ENCODE measurements at places on chromosomes 4 and X.

GRCh38 chr4:138892483-138893407, 122.8 kb upstream of the NOCT start:
- DNase-seq: no peak

DNA sequence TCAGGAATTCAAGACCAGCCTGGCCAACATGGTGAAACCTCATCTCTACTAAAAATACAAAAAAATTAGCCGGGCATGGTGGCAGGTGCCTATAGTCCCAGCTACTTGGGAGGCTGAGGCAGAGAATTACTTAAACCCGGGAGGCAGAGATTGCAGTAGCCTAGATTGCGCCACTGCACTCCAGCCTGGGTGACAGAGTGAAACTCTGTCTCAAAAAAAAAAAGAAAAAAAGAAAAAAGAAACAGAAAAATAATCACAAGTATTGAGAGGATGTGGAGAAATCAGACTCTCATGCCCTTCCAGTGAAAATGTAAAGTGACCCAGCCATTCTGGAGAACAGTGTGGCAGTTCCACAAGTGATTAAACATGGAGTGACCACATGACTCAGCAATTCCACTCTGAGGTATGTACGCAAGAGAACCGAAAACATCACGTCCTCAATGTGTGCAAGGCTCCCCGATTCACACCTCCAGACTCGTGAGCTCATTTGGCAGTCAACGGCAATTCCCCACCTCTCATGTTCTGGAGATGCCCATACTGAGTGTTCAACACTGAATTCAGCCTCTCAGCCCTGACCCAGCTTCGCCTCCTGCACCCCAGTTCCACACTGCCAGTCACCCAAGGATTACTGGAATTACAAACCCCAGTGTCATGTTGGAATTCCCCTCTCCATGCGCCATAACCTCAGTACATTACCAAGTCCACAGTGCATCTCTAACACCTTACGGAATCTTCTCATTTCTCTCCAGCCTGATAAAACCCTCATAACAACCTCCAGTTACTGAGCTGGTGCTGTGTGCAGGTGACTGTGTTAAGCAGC, 21.1 kb downstream of the ACOX3 start:
- DNase-seq: no peak

DNA sequence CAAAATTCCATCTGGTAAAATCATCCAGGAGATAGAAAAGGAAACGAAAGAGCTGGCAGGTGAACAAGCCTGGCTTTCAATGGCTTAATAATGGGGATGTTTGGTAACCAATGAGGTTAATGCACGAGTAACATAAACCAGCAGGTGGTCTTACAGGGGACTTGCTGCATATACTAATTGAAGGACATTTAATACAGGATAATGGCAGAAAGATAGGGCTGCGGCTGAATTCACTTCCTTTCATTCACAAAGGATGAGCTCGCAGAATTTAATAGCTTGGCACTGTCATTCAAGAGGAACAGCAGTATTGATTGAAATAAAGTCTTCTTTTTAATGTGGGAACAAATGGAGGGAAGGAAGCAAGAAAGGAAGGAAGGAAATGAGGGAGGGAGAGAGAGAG, 156.3 kb upstream of the RAI2 start:
- DNase-seq: no peak

DNA sequence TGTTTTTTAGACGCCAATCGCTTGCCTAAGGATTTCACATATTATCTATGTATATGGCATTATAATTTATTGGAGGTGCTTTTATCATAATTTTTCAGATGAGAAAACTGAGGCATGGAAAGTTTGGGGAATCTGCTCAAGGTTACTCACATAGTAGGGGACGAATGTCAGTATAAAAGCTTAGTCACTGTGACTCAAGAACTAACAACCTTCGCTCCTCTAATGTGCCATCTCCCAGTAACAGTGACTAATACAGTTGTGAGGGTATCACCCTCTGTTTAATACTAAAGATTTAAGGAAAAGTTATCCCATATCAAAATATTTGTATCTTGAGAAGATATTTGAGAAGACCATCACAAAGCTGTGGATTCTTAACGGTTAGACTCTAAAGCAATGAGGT, 353.1 kb upstream of the SPOCK3 start:
- DNase-seq: no peak

DNA sequence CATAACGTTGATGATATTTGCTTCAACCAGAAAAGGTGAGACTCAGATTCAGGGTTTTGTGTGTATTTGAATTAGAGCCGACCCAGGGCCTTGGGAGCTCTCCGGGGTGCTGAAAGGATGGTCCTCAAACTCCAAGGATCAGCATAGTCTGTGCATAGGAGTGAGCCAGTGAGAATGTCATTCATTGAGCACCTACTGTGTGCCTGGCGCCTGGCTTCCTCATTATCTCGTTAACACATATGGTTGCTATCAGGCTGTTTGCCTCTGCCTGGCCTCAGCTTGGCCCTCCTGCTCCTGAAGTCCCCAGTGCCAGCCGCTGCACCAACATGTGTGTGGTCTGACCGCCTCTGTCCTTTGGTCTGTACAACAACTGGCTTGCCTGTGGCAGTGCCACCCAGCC, 25.1 kb upstream of the JAKMIP1 start:
- no peak for DNase-seq

- DNase-seq: no peak
Observed at GRCh38 chr4:43276321-43276720, 383.8 kb downstream of the GRXCR1 start.

GRCh38 chr4:42523066-42523718, 125.9 kb downstream of the SHISA3 start:
- DNase-seq: no peak

GRCh38 chr4:34365946-34366345, 1878.4 kb downstream of the ARAP2 start:
- no peak for DNase-seq

GRCh38 chrX:154051201-154051810, 31.6 kb upstream of the IRAK1 start:
- peak; percentile 76 for DNase-seq

- DNase-seq: no peak
Observed at GRCh38 chr4:1684506-1685234, 557 bp upstream of the FAM53A start.

GRCh38 chr4:80931631-80932081, 98.9 kb upstream of the BMP3 start:
- DNase-seq: no peak

GRCh38 chrX:128754130-128754529, 701.9 kb upstream of the ACTRT1 start:
- DNase-seq: no peak

GRCh38 chr4:16767251-16767650, 131.2 kb downstream of the LDB2 start:
- DNase-seq: no peak

DNA sequence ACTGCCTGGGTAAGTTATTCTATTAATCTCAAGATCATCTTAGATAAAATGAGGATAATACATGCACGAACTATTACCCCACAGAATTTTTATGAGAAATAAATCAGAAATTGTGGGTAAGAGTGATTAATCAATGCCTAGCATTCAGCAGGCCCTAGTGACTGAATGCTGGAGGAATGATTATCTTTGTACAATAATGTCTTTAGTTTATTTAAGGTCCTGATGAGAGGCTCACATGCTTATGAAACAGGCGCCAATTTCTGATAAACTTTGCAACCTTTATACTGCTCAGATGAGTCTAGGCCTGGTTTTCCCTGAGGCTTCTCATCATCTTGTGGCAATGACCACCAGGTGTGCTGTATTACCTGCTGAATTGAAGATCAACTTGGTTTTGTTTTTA, 27.8 kb upstream of the BMP2K start:
- DNase-seq: no peak

DNA sequence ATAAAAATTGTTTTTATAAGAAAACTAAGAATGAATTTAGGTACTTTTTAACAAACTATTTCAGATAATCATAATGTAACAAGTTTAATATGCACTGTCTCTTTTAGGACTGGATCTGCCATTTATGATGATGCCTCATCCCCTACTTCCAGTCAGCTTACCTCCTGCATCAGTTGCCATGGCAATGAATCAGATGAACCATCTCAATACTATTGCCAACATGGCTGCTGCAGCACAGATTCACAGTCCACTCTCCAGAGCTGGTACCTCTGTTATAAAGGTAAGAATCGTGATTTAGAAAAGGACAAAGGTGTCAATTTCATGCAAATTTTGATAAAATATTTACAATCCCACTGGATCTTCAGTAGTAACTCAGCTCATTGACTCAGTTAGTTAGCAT, 566.2 kb downstream of the DACH2 start:
- DNase-seq: no peak

DNA sequence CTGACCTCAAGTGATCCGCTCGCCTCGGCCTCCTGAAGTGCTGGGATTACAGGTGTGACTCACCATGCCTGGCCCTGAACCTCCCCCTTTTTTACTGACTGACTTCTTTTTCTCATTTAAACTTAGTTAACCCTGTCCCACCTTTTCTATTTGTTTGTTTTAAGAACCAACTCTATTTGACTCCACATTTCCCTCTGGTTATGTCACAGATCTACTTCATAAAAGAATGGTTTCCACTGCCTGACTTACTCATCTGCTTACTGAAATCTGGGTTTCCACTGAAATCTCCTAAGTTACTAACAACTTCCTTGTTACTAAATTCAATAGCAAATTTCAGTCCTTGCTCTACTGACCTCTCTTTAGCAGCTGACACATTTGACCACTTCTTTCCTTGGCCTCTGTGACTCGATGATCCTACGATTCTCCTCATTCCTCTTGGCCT, 28.0 kb upstream of the NSUN7 start:
- DNase-seq: no peak

DNA sequence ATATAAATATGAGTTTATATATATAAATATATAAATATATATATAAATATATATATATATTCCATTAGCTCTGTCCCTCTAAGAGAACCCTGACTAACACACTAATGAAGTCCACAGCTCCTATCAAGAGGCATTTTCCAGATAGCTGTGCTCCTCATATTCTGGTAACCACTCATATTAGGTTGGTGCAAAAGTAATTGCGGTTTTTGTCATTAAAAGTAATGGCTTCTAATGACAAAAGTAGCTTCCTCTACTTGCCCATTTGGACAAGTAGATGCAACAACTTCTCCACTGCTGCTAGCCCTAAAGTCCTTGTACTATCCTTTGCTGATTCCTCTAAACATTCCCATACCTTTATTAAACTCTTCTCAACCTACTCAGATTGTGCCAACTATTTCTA, 182.0 kb downstream of the THOC2 start:
- no peak for DNase-seq

GRCh38 chr4:23455456-23456158, 434.2 kb downstream of the PPARGC1A start:
- no peak for DNase-seq

- no peak for DNase-seq
Observed at GRCh38 chr4:108930186-108930585, 167.3 kb upstream of the ETNPPL start.

GRCh38 chr4:23083391-23083790, 390.7 kb downstream of the GBA3 start:
- DNase-seq: no peak

DNA sequence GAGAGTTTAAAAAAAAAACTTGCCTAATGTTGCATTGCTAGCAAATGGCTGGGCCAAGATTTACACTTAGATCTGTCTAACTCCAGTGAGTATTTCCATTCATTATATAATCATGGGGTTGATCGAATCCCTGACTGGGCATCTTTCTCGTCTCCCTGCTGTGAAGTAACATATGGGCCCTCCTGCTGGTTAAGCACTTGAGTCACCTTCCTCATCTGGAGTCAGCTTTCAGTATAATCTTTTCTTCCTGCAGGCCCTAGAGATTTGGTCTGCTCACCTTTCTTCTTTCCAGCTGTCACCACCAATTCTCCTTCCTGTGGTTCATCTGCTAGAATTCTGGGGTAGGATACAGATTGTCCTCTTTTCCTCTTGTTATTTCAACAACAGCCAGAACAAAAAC, 41.6 kb downstream of the TIGD2 start:
- no peak for DNase-seq

- no peak for DNase-seq
Observed at GRCh38 chrX:106905064-106905708, 2.0 kb upstream of the RIPPLY1 start.

DNA sequence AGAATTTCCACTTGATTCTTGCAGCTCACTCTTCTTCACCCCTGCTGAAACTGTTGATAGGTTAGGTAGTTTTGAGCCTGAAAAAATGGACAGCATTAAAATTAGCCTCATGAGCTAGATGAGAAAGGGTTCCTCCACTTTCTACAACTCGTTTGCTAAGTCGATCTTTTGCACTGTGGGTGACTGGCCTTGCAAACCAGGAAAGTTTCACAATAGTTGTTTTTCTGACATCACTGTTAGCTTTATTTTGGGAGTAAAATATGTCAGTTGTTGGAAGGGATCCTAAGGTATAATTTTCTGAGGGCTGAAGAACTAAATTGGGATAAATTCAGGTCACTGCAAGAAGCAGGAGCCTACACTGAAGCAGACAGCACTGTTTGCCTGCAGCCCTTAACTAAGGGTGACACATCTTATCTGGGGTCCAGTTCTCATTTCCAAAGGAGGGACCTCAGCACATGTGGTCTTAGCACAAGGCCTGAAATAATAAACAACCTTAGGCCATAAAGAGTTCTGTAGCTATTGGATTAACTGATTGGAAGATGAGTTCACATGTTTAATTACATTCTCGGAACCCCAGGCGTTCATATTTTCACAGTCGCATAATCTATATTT, 29.1 kb downstream of the ANAPC4 start:
- DNase-seq: no peak

DNA sequence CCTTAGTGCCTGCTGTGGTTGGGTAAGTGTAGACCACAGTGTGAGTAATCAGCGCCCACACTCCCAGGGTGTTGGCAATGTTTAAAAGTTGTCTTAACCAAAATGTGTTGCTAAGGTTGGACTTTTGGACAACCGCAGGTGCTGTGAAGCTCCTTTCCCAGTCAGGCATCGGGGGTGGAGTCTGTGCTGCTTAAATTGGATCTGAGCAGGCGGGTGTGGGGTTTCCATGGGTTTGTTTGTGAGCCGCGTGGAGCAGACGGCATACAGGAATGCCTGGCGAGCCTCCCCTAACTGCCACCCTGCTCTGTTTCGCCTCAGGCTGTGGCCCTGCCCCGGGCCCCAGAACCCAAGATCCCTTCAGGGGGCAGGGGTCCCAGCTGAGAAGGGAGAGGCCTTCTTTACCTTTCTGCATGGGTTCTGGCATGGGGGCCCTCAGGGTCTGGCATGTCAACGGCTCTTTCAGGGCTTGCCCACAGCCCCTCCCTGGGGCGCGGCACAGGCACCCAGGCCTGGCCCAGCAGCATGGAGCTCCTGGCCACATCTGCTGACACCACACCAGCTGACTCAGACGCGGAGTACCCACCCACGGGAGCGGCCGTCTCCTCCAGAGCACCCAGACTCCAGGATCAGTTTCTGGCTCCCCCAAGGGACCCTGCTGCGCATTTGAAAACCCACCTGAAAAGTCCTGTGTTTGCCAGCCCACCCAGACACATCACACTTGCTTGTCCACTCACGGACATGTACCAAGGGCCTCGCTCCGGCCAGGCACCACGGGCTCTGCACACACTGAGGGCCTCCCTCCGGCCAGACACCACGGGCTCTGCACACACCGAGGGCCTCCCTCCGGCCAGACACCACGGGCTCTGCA, 5.1 kb upstream of the SPON2 start:
- no peak for DNase-seq

- DNase-seq: no peak
Observed at GRCh38 chrX:125306335-125306866, 13.3 kb upstream of the TEX13C start.

- DNase-seq: no peak
Observed at GRCh38 chr4:95637043-95637600, 88.3 kb upstream of the UNC5C start.

GRCh38 chr4:95551653-95552052, 2.9 kb upstream of the UNC5C start:
- no peak for DNase-seq

- DNase-seq: peak; percentile 13
Observed at GRCh38 chrX:71067712-71068043, 456 bp downstream of the SNX12 start.
